ENCODE measurements at places on chromosomes 16 and 17.
A peak's percentile ranks its signal among the peaks of the same experiment; 100 is the strongest.

DNA sequence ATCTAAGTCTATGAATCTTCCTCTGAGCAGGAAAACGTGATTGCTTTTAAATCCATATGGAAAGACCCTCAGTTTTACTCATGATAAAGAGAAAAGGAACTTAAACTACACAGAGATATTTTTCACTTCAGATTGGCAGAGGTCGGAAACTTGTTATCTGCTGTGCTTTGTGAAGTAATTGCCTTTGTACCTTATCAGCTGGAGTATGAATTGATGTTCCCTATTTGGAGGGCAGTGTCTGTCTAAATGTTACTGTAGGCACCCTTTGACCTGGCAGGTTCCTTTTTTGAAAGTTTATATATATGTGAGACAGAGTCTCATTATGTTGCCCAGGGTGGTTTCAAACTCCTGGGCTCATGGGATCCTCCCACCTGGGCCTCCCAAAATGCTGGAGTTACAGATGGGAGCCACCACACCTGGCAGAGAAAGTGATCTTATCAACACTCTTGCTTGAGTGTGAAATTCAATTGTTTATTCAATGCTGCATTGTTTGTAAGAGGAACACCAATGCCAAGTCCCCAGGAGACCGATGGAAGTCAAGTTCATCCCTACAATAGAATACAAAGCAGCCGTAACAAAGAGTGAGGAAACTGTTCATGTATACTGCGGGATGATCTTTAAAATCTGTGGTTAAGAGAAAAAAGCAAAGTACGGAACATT, 52.3 kb downstream of the ABCC1 start:
- no peak for DNase-seq

- no peak for DNase-seq
These were observed 732 bp upstream of the RPL27 start for GRCh38 chr17:42997390-42997983.

- no peak for DNase-seq
These were observed 58.2 kb downstream of the MARCHF10 start for GRCh38 chr17:62749926-62750325.

DNA sequence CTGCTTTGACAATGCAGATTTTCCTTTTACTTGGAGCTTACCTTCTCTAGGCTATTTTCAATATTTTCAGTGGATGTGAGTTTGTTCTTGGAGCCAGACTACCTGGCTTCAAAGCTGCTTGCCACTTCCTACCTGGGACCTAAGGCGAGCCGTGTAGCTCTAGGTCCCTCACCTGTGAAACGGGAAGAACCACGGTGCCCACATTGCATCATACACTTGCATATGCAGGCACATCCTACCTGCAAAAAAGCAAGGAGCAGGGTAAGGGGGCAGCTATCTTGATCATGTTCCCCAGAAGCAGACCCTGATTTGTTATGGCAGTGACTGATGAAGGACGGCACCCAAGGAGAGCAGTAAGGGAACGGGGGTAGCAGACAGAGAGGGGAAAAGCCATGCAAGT, 27.0 kb upstream of the MPRIP start:
- no peak for DNase-seq

GRCh38 chr17:82232876-82233785, 4.3 kb downstream of the SLC16A3 start:
- DNase-seq: no peak

DNA sequence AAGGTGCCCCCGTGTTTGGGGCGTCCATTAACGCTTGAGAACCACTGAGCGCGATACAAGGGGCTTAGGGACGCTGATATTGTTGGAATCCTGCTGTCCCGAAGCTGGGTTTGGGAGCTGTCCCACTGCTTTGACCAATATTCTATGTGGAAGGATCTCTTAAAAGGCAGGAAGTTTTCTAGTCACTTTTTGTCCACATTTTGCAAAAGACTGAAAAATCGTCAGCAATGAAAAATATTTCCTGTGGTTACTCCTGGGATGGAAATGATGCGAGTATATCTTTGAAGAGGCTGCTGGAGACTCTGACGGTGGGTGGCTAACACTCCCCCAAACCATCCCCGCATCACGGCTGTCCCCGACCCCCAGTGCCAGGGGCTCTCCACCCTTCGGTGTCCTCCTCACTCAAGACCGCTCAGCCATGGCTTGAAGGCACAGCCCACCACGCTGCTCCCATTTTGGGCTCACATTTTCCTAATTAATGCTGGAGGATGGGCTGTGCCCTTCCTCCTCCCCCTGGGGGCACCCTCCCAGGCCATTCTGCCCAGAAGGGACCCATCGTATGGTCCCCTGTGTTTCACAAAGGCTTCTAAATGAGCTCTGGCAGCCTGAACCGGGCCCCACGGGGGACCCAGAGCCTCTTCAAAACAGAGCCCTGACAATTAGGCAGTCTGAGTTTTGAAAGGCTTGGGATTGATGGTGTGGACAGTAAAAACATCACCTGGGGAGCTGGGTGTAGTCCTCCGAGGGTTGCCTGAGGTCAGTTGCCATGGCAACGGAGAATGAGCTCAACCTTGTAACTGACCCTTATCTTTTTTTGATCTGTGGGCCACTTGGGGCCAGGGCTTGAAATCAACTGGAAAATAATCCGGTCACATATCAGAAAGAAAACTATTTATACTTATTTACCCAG, 158.6 kb downstream of the C16orf78 start:
- no peak for DNase-seq

- DNase-seq: no peak
These were observed 49.0 kb downstream of the RBFOX1 start for GRCh38 chr16:7381671-7382070.

DNA sequence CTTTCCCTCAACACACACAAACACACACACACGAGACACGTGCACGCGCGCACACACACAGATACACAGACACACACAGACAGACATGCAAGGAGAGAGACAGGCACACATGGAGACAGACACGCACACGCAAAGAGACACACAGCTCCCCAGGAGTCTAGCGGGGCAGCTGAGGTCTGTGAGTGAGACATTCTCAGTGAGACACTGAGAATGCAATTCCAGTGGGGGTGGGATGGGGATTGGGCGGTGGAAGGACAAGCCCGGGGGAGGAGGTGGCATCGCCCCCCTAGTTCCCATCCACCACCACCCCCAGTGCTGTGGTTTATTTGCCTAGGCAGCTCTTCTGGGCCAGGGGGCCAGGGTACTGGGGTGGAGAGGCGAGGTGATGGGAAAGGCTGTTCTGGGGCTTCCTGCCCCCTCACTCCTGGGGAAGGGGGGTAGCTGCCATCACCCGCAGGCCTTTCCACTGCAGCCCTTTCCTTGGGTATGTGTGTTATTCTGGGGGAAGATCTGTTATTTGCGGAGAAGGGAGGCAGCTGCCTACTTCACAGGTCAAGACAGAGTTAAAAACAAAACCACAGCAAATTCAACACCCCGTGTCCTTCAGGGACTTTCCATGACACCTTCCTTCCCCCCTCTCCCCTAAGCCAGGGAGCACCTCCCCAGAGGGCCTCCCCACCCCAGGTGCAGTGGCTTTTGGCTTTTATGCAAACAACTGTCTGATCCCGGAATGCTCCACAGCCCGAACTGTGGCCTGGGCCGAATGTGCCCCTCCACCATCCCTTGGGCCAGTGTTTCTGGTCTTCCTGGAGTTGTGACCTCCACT, 18.0 kb downstream of the GRB7 start:
- no peak for DNase-seq

DNA sequence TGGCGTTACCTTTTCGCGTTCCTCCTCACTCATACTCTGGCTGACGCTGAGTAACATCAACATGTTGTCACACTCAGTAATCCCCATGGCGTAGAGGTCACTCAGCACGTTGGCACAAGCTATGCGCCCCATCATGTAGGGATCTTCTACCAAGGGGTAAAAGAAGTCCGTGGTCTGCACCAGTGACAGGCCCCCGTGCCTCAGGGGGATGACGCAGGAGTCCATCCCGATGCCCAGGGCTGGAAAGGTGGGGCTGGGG, 596 bp downstream of the SEPHS2 start:
- no peak for DNase-seq

DNA sequence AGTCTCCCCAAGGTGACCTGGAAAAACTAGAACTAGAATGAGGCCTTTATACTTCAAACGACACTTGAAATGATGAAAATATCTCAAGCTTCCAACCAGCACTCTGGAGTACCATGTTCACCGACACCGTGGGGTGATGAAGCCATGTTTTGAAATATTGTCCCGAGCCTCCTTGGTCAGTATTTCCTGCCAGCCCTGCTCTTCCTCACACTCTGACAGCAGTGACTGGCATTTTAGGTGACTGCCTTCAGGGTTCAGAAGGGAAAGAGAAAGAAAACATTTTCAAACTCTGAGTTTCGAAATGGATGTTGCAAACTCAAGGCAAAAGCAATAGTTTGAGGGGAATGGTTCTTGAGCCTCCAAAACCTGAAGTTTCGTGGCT, 39.3 kb upstream of the IRX6 start:
- DNase-seq: no peak

DNA sequence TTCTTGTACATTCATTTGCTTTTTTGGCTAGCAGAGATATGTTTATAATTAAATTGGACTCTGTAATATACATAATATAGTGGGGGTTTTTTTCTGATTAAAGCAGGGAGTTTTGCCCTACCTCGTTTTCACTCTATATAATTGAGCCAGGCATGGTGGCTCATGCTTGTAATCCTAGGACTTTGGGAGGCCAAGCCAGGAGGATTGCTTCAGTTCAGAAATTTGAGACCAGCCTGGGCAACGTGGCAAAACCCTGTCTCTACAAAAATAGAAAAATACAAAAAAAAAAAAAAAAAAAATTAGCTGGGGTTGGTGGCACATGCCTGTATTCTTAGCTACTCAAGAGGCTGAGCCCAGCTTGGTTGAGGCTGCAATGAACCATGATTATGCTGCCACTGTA, 42.2 kb downstream of the PAFAH1B1 start:
- no peak for DNase-seq

DNA sequence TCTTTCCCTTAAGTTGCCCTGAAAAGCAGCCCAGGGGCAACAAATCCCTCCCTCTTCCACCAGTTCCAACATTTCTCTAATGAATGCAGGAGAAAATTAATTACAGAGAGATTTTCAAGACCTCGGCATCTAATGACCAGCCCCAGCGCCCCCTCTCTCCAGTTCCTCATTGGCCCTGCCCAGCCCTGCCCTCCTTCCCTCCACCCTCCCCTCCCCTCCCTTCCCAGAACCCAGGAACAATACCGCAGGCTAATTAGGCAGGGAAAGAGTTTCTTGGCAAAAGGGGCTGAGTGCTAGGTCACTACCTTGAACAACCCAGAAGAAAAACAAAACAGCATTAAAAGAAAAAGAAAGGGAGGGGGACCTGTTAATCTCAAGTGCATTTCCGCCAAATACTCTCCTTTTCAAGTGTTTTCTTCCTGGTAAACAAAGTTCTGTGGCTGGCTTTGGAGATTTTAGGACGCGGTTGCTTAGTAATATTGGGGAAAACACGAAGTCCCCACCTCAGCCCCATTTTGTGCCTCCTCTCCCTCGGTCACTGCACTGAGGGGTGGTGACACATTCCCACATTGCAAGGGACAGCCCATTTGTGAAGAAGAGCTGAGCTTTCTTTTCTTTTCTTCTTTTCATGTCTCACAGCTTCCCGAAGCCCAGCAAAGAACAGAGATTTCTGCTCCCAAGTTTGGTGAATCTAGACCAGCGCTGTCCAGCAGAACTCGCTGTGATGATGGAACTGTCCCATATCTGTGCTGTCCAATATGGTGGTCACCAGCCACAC, 215.4 kb downstream of the SOX9 start:
- no peak for DNase-seq

GRCh38 chr16:28603381-28604185, 6.3 kb downstream of the SULT1A1 start:
- DNase-seq: no peak

GRCh38 chr17:47949197-47949759, 7.9 kb downstream of the PNPO start:
- DNase-seq: peak; percentile 71

DNA sequence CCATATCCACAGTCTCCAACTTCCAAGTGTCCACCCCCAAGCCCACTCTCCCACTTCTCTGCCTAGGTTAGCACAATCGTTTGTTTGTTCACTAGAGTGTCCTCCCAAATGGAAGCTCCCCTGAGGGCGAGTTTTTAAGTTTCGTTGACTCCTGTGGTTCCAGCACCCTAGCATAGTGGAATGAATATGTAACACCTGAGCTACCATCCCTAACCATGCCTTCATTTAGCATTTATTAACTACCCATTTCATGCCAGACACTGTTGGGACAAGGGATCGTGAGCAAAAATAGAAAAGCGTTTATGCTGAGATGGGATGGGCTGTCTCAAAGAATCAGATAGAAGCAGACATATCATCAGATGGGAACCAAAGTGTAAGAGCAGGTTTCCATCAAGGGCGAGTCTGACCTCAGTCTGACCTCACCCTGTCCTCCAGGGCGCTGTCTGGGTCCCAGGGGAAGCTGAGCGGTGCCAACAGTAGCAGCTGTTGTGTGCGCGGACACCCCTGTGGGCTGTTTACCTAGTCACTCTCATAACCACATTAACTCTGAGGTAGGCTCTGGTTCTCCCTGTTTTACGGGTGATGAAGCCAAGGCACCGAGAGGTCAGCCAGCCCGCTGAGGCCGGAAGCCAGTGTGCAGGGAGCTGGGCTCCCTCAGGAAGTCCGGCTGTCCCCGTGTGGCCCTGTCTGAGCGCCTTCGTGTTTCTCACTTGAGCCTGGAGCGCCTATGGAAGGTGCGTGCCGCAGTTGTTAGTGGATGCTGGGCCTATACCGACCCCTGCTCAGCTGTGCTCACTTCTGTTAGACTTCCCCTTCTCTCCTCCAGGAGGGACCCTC, 6.2 kb downstream of the CNP start:
- DNase-seq: no peak

DNA sequence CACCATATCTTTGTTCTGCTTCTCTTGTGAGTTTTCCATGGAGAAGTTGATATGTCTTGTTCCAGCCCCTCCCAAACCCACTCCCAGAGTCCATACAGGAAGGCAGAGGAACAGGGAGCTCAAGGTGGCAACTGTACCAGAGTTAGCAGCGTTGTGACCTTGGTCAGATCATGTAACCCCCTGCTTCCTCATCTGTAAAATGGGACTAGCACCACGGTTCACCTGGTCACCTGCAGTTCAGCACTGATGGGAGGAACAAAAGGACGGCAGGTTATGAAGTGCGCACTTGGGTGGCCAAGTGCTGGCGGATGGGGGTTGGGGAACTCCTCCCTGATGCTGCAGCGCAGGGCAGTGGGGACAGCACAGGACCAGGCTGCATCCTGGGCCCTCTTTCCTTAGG, 7.7 kb upstream of the NEUROD2 start:
- no peak for DNase-seq

DNA sequence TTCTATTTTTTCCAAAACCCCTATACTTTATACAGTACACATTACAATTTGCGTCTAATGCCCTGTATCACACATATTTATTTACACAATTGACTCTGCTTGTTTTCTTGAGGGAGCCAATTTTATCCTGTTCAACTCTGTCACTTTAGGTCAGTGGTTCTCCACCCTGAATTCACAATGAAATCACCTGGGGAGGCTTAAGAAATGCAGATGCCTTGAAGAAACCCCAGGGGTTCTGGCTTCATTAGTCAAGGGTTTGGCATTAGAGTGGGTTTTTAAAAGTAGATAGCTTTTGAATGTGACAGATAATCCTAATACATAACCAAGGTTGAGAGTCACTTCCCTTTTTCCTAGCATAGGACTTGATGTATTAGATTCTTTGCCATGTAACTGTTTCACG, 398.6 kb upstream of the ERCC4 start:
- DNase-seq: no peak

GRCh38 chr16:55488306-55488705, 9.3 kb downstream of the MMP2 start:
- DNase-seq: no peak

Data from T-helper 2 cell (primary cell).